SJSA1 (cell line): ENCODE measurements at places on chromosomes 16 and 17. TPM values are rescaled to one million over a fixed set of nuclear protein-coding genes. Genes with fewer than 3 reads are reported as not detected.
A peak's percentile ranks its signal among the peaks of the same experiment; 100 is the strongest.

DNA sequence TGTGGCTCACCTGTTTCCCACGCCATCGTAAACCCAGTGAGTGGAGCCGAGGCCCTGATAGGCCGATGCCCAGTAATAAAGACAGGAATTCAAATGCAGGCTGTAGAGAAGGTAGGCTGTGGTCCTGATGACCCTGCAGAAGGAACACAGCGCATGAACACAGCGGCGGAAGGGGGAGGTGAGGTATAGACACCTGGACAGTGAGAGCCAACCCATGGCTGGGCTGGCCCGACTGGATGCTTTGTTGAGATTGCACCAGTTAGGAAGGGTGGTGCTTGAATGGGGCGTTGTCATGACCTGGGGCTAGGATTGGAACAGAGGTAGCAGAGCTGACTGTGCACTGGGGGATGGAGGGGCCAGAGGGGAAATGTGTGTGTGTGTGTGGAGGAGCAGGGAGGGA is 59.2 kb downstream of the CNGB1 start:
- no peak for DNase-seq

- peak; percentile 29 for DNase-seq
Observed at GRCh38 chr16:2963723-2964474, at the start of gene KREMEN2. TSS of gene KREMEN2 (plus strand) at chr16:2964275. CDS start at chr16:2964521, 246 bp downstream.

DNA sequence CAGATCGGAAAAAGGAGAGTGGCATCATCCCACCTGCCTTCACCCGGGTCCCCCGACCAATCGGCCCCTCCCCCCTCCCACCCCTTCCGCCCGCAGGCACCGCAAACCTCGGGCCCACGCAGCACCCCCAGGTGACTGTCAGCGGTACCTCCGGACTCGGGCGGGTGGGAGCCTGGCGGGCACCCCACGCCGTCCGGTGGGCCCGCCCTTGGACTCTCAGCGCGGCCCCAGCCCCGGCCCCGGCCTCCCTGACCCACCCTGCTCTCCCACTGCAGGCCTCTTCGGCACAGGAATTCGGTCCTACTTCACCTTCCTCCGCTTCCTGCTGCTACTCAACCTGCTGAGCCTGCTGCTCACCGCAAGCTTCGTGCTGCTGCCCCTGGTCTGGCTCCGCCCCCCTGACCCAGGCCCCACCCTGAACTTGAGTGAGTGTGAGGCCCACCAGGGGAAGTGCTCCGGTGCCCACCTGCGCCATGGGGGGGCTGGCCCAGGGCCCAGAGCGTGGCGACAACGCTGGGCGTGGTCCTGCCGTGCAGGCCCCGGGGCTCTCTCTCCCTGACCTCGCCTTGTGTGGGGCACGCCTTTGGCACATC is 1.6 kb downstream of the TMC8 start:
- no peak for DNase-seq

GRCh38 chr17:6365200-6365943 is 69.5 kb downstream of the AIPL1 start:
- DNase-seq = no peak

DNA sequence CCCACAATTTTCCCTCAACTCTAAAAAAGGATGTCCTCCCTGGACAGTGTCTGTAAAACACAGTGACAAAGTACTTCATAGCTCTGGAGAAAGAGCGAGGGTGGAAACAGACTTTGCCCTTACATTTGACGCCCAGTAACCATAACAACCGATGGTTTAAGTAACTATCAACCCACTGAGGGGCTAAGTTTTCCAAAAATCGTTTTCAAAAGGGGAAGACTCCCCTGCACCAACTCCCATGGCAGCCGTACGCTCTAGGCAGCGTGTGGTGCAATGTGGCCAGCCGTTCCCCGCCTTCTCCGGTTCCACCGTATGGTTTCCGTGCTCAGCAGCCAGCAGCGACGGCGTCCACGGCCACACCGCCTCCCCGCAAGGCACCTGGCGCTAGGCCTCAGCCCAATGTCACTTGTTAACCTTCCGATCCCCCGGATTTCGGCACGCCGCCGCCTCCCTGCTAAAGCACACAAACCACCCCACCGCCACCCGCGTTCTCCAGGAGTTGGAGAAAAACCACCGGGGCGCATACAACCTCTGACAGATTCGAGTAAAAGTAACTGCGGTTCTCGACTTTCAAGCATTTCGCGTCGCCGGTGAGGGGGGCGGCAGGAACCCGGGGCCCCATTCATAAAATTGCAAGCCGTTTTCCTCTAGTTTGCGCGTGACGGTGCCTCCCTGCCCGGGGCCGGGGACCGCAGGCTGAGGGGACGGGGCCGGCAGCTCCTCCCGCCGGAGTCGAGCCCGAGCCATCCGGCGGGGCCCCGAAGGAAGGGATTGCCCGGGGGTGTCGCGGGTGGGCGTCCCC is 661 bp downstream of the TEX2 start:
- DNase-seq = peak; percentile 58

The MYO19 gene
- total RNA-seq = 56.0 and 57.9 TPM in 2 replicates

The HBA1 gene
- not detected in 2 replicates for total RNA-seq

The RPL38 gene
- 353 and 435 TPM in 2 replicates for total RNA-seq

The HGS gene
- total RNA-seq = 126 and 146 TPM in 2 replicates

The GPRC5B gene
- 5.8 and 12.1 TPM in 2 replicates for total RNA-seq
